CD4-positive, alpha-beta T cell treated with Interleukin-15 for 4 hours (primary cell): ENCODE measurements at places on chromosomes 1 and 21.
A peak's percentile ranks its signal among the peaks of the same experiment; 100 is the strongest.

DNA sequence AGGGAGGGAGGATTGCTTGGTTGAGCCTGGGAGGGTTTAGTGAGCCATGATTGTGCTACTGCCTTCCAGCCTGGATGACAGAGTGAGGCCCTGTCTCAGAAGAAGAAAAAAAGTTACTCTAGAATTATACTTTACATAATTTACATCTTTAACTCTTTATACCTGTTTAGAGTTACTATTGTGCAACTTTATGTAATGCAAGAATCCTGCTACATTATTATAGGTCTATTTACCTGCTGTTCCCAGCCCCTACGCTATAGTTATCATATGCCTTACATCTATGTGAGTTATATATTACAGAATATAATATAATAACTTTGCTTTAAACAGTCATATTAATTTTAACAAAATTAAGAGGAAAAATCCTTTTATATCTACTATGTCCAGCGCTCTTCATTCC lies 14.3 kb downstream of the SDHB start:
- DNase-seq = no peak

- DNase-seq = no peak
Observed at GRCh38 chr1:177181280-177181630, 10.5 kb downstream of the BRINP2 start.

- DNase-seq = no peak
Observed at GRCh38 chr1:189607477-189608096, 870.1 kb downstream of the BRINP3 start.

GRCh38 chr1:32695098-32695904 lies 7.3 kb downstream of the SYNC start:
- no peak for DNase-seq

DNA sequence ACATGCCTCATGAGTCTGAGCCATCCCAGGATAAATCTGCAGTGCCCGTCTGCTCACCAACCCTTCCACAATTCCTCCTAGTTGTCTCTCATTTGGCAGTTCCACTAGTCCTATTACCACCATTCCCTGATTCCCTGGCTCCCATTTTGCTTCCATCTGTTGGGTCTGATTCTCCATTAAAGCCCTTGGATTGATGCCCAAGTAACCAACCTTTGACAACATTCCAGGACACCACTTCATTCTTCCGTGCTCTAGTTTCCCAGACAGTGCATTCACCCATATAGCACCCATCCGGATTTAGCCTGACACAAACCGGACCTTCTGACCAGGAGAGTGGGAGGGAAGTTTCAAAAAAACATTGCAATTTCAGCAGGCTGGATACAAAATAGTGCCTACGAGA lies 189.4 kb upstream of the PALMD start:
- DNase-seq = no peak

GRCh38 chr1:4709641-4710040 lies 55.2 kb downstream of the AJAP1 start:
- DNase-seq = no peak

DNA sequence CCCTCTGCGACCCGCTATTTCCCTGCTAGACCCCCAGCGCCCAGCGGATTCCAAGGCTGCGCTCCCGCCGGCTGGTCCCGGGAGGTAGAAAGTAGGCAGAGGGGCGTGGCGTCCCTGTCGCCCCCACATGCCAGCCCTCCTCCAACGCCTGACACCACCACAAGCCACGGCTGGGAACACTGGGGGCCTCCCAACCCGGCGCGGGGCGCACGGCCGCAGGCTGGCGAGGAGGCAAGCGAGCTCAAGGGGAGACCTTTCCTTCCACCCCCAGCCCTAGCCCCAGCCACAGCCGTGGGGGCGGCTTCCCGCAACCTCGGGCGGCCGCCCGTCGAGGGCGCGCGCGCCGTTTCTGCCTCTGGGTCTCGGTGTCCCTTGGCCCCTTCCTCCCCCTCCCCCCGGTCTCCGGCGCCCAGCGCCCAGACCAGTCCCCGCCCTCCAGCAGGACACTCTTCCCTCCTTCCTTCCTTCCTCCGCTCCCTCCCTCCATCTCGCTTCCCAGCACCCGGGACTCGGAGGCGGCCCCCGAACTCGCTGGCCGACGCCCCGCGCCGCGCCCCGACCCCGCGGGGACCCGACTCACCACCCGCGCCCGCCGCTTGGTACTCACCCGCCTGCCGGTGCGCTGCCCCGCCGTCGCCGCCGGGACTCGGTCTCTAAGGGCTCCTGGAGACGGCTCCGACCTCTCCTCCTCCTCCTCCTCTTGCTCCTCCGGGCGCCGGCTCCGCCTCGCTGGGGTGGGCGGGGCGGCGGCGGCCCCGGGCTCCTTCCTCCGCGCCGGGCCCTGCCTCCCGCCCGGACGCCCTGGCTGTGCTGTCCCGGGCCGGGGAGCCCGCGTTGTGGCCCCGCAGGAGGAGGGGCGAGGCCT lies at the start of gene GNG12:
Gene GNG12 (minus strand): TSS at position 731 of the 865 bp plus-strand sequence. CDS start 125,781 bp downstream, outside the sequence.
- no peak for DNase-seq

GRCh38 chr21:43829575-43830119 lies 35.4 kb upstream of the AGPAT3 start:
- no peak for DNase-seq

- no peak for DNase-seq
Observed at GRCh38 chr1:30929944-30930525, 21.5 kb upstream of the SDC3 start.

- no peak for DNase-seq
Observed at GRCh38 chr1:73820843-73821242, 377.1 kb downstream of the LRRIQ3 start.

GRCh38 chr1:152739841-152740240 lies 18.0 kb upstream of the KPRP start:
- no peak for DNase-seq

- DNase-seq = peak; percentile 41
Observed at GRCh38 chr1:243842161-243842560, 7.9 kb downstream of the AKT3 start.

DNA sequence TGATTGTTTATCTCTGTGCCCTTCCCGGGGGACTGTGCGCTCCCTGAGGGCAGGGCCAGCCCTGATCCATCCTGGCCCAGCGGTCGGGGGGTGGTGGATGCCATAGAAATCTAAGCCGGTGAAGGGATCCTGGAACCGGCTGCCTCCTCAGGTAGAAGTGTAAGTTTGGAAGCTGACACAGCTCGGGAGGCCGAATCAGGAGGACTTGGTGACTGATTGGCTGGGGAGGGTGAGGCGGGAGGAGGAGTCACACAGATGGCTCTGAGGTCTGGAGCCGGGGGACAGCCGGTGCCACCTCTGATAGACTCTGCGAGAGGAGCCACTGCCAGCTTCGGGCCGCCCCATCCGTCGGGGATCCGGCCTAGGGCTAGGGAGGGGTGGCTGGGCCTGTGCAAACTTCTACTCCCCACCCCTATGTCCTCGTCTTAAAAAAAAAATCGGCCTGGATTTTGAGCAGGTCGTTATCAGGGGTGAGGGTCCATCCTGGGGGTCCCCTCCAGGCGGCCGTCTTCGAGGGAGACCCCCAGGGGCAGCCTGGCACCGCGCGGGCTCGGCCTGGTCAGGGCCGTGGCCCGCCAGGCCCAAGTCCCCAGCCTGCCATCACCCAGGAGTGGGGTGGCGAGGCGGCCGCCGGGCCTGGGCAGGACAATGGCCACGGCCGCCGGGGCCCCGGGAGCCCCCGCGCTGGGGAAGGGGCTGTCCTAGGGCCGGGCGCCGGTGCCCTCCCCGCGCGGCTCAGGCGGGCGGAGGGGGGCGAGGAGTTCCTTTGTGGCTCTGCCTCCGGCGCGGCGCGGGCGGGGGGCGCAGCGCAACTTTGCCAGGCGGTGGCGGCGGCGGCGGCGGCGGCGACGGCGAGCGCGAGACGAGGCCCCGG lies 708 bp upstream of the ZNF362 start:
- DNase-seq = peak; percentile 33

GRCh38 chr1:40036574-40036973 lies 4.0 kb upstream of the CAP1 start:
- no peak for DNase-seq

- DNase-seq = no peak
Observed at GRCh38 chr1:109370712-109371340, 26.9 kb downstream of the SORT1 start.

- no peak for DNase-seq
Observed at GRCh38 chr1:33641104-33641830, 168.8 kb downstream of the ZSCAN20 start.
